IMR-90 (cell line): ENCODE measurements at places on chromosomes 12 and 14.

GRCh38 chr14:102829016-102829548 is 51.8 kb downstream of the TRAF3 start:
- DNase-seq: peak; percentile 92

DNA sequence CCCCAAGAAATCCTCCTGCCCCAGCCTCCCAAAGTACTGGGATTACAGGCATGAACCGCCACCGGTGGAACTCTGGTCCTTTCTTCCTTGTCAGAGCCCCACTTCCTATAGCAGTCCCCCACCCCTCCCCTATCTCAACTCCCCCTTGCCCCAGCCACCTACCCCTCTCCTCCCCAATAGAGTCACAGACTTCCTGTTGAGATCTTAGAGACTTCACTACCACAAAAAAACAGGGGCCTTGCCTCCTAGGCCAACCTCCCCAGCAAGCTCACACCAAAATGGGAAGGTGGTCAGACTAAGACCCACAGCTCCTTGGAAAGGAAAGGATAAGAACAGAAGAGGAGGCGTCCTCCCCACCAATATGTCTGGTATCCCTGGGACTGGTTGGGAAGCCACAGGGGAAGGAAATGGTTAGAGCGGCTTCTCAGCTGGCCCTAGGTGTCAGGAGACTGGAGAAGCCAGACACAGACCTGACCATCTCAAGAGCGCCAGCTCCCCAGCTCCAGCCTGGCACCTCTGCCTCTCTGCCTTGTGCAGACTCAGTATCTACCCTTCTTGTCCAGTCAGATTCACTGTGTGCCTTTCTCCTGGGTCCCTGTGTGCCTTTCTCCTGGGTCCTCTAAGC is 8.5 kb downstream of the ITGB7 start:
- no peak for DNase-seq

- peak; percentile 41 for DNase-seq
These were observed 7.2 kb downstream of the DTD2 start for GRCh38 chr14:31449971-31450610.

DNA sequence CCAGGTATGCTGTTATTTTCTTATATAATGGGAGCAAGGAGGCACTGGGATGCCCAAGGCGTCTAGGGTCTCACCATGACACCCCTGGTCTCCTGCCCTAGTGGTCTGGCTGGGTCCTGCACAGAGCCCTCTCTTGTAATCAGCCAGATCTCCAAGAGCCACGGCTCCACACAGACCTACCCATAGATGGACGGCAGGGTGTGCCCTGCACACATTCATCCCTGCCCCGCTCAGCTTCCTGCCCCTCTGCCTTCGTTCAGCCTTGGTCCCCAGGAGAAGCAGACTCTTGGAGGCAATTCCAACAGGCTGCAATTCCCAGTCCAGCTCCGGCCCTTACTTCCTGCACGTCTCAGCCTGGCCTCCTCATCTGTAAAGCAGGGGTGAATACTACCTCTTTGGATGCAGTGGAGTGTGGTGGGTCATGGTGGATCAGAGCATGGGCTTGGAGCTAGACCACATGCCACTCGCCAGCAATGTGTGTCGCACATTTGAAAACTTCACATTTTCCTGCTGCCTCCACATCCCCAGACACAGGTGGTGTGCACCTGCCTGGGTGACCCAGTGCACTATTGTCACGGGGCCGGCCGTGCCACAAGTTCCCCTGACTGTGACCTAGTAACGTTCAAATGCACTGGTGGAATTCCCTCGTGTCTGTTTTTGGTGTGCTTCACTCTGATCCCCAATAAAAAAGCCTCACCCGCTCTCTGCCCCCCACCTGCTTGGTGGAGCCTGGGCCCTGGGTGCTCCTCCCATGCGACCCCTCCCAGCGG is 171.1 kb upstream of the PRMT8 start:
- no peak for DNase-seq

DNA sequence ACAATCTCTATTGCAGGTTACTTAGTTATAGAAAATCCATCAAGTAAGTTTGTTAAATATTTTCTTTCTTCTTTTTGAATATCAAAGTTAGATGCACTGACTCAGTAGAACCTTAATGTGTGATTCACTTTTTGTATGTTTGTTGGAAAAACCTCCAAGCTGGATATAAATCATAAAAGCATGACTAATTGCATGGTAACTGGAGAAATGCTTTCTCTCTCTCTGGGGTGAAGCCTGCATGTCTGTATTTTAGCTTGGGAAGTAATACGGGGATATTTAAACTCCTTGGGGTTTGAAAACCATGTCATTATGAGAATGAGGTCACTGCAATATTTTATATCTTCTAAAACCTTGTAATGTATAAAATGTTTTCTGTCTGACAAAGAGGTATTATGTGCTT is 58.6 kb upstream of the MYF6 start:
- DNase-seq: peak; percentile 88

DNA sequence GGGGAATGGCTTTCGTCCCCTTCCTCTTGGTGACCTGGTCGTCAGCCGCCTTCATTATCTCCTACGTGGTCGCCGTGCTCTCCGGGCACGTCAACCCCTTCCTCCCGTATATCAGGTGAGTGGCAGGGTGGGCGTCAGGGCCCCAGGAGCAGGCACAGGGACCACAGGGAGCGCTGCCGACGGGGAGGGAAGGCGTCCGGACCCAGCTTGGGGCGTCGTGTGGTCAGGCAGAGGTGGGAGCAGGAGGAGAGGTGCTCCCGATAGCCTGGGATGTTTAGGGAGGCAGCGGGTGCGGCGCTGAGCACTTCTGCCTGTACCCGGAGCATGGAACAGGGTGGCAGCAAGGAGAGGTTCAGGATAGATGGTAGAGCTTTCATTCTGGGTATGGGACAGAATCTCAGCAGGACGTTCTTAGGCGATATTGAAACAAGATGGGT is 444 bp downstream of the DRAM1 start:
- no peak for DNase-seq

DNA sequence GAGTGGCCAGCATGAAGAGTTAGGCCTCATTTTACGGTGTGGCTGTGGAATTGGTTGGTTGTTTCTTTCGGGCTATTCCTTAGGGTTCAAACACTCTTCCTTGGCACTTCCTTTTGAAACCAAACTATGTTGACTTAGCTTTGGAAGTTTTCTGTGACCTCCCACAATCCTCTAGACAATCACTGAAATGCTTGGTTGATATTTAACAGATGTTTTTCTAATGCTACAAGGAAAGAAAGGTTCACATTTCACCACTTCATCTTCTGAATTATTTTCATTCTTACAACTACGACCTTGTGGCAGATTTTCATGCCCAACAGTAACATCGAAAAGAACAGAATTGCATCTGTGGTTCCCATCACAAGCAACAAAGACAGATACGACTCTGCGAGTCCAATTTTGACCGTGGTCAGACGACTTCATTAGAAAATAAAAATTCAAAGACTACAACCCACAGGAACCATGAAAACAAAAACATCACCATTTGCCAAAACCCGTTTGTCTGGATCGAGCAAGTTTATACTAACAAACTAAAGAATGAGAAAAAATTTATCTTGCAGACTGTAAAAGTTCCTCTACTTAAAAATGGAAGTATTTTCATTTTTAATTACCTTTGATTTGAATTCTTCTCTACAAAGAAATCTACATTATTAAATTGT is 16.9 kb downstream of the PRKAB1 start:
- DNase-seq: no peak

DNA sequence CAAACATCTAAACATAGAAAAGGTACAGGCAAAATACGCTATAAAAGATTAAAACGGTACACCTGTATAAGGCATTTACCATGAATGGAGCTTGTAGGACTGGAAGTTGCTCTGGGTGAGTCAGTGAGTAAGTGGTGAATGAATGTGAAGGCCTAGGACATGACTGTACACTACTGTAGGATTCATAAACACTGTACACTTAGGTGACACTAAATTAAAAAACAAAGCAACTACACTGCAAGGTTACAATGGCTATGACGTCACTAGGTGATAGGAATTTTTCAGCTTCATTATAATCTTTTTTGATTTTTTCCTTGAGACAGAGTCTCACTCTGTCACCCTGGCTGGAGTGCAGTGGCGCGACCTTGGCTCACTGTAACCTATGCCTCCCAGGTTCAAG is 269.2 kb downstream of the KSR2 start:
- no peak for DNase-seq

DNA sequence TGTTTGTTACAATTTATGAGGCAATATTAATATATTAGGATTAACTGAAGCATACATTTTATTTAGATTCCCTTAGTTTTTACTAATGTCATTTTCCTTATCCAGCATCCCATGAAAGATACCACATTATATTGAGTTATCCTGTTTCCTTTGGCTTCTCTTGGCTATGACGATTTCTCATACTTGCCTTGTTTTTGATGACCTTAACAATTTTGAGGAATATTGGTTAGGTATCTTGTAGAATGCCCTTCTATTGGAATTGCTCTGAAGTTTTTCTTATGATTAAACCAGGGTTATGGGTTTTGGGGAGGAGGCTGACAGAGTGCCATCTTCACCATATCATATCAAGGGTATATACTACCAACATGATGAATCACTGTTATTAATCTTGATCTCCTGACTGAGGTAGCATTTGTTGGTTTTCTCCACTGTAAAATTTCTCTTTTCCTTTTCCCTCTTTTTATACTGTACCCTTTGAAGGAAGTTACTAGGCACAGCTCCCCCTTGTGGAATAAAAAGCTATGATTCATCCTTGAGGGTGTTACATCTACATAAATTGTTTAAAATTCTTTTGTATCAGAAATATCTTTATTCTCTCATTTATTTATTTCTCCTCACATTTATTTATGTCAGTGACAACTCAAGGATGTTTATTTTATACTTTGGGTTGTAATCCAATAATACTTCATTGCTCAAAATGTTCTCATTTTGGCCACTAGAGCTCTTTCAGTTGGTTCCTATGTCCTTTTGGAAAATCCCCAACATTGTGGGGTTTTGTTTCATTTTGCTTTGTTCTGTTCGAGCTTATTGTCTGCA is 239.0 kb downstream of the SLC16A7 start:
- DNase-seq: peak; percentile 47
